ENCODE measurements at places on chromosomes 7 and 10.

GRCh38 chr10:43293677-43294057 lies 26.8 kb upstream of the RASGEF1A start:
- DNase-seq = peak; percentile 0

GRCh38 chr10:75143353-75143752 lies 31.9 kb downstream of the SAMD8 start:
- DNase-seq = no peak

DNA sequence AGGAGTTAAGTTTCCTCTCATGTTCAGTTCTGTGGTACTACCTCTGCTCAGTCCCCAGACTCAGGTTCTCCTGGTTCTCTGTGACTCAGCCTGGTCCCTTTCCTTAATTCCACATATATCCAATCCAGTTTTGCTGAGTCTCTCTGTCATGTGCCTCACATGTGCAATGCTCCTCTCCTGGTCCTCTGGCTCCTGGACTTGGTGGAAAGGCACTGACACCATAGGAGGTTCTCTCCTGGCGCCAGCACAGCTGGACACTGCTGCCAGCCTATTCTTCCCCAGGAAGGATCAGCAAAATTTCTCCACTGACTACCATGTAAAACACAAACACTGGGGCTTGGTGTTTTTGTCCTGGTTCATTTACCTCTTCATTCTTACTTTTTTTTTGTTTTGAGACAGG lies 27.8 kb downstream of the GLUD1 start:
- DNase-seq = no peak

GRCh38 chr7:37333075-37333474 lies 115.6 kb downstream of the ELMO1 start:
- no peak for DNase-seq

- no peak for DNase-seq
Measured at GRCh38 chr7:18210788-18211187, 183.1 kb upstream of the PRPS1L1 start.

DNA sequence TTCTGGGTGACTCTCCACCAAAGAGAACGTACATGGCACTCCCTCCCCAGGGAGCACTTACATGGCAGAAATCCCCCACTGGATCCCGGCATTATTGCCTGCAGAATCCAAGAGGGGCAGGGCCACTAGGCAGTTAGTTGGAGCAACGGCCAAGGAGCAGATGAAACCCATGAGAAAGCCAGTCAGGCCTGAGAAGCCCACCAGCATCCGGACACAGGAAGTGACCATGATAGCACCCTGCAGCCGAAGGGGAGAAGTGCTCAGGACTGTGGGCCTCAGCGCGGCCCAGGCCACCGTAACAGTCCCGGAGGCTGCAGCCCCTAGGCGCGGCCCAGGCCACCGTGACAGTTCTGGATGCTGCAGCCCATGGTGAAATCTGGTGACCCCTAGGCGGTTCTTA lies 43.5 kb downstream of the STRA8 start:
- no peak for DNase-seq

DNA sequence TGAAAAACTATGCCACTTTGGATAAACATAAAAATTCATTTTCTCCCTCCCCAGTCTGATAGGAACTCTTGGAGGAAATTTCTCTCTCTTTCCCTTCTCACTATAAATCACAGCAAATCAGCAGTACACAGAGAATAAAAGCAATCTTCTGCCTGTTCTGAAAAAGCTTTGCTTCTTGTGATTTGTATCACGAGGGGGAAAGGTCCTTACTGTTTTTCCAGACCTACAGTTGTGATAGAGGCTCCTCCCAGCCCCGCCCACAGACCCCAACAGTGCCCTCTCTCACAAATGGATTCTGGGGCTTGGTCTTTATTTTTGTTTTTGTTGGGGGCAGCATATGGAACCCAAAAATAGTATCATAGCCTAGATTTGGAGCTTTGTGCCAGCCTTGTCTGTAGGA lies 12.2 kb downstream of the FOXK1 start:
- no peak for DNase-seq

DNA sequence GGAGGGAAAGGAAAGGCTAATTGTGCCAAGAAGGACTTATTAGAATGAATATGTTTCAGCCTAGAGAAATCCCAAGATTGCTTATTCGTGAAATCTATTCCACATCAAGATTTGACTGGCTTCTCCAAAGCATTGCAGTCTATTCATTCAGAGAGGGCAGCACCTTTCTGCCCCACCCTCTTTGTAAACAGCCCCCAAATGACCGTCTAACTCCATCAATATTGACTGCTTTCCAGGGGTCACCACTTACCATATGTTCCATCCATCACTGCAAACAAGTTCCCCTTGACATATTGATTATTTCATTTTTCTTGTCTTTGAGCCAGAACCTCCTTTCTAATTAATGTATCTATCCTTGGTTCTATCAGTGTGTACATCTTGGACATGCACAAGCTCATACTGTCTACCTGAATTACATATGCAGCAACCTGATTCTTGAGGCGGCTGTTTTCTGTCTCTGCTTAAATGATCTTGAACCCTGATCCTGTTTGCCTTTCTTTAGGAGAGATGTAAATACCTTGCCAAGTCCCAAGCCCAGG lies 44.2 kb upstream of the PTER start:
- DNase-seq = no peak

- DNase-seq = peak; percentile 53
Measured at GRCh38 chr7:75738604-75738974, at the start of gene HIP1. HIP1 (minus strand) TSS chr7:75738941; CDS start chr7:75738920, 21 bp downstream.

DNA sequence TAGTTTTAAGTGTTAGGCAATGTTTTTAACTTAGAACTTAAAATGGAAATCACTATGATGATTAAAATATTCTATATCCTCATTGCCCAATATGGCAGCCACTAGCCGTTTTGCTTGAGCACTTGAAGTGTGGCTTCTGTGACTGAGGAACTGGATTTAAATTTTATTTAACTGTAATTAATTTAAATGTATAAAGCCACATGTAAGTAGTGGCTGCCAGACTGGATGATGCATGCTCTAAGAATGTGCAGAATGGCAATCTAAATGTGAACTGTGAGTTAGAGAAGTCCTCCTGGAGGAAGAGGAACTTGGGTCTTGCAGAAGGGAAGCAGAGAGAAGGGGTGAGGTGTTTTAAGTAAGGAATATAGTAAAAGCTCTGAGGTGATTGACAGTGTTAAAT lies 451.4 kb downstream of the SUGCT start:
- DNase-seq = no peak

GRCh38 chr10:32095116-32095733 lies 39.0 kb upstream of the KIF5B start:
- DNase-seq = no peak

- DNase-seq = no peak
Measured at GRCh38 chr7:114949231-114949630, 27.3 kb downstream of the MDFIC start.

DNA sequence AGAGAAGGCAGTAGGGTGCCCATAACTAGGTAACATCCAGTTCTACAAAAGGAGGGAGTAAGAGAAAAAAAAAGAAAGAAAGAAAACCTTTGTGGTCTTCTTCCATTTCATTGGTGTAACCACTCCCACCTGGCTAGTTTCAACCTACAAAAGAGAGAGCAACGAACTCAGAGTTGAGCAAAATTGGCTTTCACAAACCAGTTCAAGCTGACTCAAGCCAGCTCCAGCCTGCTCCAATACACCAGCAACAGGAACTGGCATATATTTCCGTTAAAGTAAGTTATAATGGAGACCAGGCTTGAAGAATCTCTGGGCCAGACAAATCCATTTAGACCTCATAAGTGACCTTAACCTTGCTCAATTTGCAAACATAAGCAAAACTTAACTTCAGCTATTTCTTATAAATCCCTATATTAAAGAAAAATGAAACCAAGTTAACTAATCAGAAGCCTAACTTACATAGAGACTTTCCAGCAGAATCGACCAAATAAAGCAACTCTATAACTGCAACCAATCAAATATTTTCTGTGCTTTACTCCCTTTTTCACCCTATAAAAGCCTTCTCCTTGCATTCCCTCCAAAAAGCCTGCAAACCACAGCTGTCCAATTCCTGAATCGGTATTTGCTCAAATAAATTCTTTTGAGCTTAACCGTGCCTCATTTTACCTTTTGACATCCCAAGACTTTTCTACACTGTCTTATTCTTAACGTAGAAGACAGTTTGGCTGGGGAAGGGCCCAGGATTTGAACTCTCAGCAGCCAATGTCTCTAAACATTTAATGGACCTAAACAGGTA lies 10.1 kb downstream of the ANKRD22 start:
- DNase-seq = no peak

- DNase-seq = no peak
Measured at GRCh38 chr7:155733582-155734444, 78.5 kb downstream of the SHH start.

GRCh38 chr10:29322918-29323317 lies 34.0 kb downstream of the LYZL1 start:
- no peak for DNase-seq

DNA sequence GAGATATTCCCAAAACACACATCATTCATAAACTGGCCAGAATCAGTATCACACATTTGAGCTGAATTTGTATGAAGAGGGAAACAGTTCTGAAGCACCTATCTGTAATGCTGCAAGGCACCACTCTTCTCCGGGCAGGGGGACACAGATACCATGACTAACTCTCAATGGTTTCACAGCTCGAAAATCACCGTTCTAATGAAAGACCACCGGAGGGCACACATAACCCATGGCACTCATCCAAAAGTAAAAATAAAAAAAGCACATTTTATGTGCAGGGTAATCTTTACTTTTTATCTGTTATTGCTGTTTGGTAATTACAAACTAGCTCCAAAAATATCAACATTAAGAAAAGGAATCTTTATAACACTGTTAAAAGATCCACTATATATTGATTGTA lies 137.5 kb downstream of the PARD3 start:
- no peak for DNase-seq

- no peak for DNase-seq
Measured at GRCh38 chr7:139851770-139852481, 22.9 kb downstream of the TBXAS1 start.

- DNase-seq = no peak
Measured at GRCh38 chr7:134954197-134955082, 31.9 kb upstream of the AGBL3 start.

DNA sequence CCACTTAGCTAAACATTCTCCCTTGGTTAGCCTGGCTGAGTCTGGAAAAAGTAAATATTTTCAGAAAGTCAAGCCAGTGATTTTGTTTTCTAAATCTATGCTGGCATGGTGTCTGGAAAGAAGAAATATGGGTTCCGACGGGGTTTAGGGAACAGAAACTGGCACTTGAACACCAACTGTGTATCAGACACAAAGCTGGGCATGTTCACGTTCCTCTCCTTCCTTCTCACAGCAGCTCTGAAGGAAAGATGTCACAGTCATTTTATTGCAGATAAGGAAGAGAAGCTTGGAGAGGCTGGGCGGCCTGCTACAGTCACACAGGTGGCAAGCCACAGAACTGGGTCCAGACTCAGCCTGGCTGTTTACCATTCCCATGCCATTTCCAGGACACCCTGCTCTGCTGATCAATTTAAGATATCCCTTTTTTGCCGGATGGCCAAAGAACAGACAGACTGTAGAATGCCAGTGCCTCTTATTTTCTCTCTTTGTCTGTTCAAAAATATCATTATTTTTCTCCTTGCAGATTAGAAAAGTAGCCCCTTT lies 118.8 kb downstream of the HERPUD2 start:
- DNase-seq = no peak

GRCh38 chr7:142025896-142026295 lies 30.2 kb downstream of the MGAM start:
- DNase-seq = no peak

GRCh38 chr10:43863859-43864591 lies 215.3 kb upstream of the ZNF32 start:
- DNase-seq = peak; percentile 64

DNA sequence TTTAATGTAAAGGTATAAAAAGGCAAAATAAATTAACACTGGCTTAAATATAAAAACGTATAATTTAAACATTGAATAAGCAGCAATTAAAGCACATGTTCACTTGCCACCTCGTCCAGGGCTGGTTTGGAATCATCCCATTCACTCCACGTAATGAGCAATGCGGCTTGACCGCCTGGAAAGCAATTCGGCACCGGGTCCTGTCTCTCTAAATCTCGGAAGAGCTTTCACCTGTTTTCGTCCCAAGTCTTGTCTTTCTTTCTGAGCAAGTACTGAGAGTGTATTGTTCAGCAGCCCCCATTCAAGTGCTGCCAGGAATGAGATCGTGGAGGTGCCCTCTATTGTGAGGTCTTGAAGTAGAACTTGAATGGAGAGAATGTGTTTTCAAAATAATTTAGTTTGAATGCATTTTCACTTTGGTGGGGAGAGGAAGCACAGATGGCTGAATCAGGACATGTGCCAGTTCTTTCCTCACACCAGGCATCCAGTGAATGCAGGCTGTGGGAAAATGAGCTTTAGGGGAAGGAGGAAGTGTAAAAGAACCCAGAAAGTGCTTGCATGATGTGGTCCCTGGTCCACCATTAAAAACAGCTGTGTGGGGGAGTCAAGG lies 515.2 kb downstream of the REEP3 start:
- DNase-seq = no peak

DNA sequence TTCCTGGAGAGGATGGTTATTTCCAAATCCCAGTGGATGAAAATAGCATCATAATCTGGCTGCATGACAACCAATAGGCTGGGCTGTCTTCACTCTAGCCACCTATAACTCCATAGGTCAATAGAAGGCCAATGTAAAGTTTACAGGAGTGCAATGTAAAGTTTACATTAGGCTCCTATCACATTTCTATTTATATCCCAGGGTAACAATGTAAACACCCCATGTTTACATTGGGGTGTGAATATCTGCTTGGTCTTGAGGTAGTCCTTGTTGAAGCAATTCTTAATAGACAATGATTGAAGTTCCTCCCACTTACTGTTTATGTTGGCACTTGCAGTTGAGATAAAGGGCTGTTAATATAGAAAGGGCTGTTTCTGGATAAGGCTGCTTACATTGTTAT lies 21.5 kb downstream of the CH25H start:
- no peak for DNase-seq

- no peak for DNase-seq
Measured at GRCh38 chr10:53528974-53529373, 756.4 kb upstream of the MBL2 start.

GRCh38 chr10:26802527-26802926 lies 58.2 kb downstream of the ABI1 start:
- no peak for DNase-seq

DNA sequence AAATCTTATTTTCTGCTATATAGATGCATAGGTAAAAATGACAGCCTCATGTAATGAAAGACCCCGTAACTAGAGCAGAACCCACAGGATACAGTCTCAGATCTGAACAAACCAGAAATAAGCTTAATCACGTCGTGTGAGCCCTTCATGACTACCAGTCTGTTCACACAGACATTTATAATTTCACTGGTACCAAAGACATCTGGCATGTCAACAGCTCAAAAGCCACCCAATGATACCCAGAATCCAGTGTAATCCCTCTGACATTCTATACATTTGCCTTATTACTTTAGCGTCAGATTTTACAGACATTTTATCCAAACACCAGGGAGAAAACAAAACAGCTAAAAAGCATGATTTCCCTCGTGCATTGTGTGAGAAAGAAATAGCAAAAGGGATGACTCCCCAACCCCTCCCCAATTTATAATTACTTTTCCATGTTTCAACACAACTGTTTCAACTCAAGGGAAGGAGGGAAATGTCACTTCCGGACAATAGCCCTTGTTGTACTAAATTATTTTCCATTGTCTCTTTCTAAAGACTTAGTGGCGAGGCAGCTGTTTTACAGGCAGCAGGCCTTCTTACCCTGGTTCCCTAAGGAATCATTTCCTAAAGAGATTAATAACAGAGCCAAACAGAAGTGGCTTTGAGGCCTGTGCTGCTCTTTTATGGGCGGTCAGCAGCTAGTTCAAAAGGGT lies 33.2 kb downstream of the DOCK4 start:
- no peak for DNase-seq

All from breast epithelium (tissue), 4 donors.